ENCODE measurements at places on chromosomes 2 and 18.

GRCh38 chr2:165110394-165110793, 93.5 kb downstream of the SCN3A start:
- DNase-seq: no peak

GRCh38 chr2:54103454-54104314, 11.7 kb upstream of the ACYP2 start:
- no peak for DNase-seq

GRCh38 chr2:233359823-233360222, 5.5 kb downstream of the DGKD start:
- DNase-seq: no peak

DNA sequence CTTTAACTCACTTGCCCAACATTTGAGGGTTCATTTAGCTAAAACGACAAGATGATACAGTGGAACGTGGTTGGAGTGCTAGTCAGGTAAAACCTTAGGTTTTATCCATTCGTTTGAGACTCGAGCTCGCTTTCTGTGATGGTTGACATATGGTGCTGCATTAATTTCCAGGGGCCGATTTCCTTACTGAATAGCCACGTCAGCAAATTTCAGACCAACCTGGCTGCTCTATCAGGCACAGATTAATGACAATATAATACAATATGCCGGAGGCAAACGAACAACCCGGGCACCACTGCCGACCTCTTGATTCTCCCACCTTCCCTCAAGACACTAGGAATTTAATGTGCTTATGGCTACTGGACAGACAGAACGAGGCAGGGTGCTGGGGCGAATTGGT, 42.0 kb downstream of the NABP1 start:
- DNase-seq: no peak

DNA sequence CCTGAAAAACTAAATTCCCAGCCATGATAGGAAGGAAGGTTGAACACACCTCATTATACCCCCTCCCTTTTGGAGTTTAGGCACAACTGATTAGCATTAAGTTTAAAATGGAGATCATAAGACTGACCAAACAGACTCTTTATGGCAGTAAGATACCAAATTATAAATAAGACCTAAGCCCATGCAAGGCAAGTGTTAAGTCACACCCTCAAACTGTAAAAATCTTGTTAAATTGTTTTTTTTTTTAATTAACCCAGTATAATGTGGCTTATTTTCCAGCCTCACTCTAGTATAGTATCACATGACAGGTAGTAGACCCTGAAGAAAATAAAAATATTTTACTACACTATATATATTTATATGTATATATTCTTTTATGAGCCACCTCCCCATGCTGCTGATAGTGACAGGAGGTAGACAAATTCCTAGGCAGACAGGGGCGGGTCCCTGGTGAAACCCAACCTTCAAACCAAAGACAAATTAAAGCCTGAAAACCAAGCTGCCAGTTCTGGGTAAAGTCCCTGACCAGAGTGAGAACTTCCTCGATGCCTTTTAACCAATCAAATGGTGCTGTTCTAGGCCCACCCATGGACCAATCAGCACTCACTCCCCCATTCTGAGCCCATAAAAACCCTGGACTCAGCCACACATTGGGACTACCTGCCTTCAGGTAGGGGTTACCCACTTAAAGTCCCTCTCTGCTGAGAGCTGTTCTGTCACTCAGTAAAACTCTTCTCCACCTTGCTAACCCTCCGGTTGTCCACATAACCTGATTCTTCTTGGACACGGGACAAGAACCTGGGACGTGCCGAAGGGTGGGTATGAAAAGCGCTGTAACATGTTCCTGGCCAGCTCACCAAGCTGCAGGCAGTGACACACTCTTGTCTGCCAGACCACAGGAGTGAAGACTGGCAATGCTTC, 123.9 kb upstream of the B3GNT2 start:
- DNase-seq: no peak

DNA sequence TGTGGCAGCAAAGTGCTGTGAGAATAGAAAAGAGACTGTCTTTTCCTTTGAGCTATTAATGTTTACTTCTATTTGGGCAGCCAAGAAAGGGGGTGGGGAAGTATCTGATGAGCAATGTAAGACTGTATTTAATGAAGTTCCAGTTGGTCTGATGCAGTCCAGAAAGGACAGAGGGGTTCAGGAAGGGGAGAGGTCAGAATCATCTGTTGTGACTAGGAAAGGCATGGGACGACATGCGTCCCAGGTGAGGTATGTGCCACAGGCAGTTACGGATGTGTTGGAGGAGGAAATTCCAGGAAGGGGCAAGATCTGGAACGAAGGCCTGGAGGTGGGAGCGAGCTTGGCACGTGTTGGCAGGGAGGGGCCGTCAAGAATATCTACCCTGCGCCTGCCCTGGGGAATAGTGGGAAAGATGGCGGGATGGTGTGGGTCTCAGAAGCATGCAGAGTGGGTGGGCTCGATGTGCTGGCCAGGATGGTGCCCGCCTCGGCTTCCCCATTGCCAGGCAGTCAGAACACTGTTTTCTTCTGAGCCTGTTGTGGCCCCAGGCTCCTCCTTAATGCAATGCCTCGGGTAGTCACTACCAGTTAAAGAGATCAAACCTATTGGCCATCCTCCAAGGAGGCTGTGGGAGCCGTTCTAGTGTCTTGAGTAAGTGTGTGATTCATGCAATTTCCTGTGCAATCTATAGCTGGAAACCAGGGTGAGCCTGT, 57.8 kb upstream of the TXNDC2 start:
- no peak for DNase-seq

DNA sequence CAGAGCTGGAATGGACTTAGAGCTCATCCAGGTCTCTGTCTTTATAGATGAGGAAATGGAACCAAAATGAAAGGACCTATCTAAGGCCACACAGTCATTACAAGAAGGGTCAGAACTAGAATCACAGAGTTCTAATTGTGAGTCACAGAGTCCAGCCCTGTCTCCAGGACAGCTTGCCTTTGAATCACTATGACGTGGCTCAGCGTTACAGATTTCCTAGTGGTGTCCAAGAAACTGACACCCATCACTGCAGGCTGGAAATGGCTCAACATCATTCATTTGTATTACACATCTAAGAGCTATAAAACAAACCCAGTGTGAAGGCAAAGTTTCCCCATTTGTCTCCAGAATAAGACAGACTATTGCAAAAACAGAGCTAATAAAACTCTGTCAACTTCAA, 164.3 kb upstream of the SIX2 start:
- no peak for DNase-seq

GRCh38 chr2:182020286-182021070, 34.8 kb downstream of the PPP1R1C start:
- DNase-seq: no peak
